ENCODE measurements at places on chromosomes 13 and 19. TPM values are rescaled to one million over a fixed set of nuclear protein-coding genes. Genes with fewer than 3 reads are reported as not detected.

The DEDD2 gene
- 41.3 TPM for total RNA-seq

DNA sequence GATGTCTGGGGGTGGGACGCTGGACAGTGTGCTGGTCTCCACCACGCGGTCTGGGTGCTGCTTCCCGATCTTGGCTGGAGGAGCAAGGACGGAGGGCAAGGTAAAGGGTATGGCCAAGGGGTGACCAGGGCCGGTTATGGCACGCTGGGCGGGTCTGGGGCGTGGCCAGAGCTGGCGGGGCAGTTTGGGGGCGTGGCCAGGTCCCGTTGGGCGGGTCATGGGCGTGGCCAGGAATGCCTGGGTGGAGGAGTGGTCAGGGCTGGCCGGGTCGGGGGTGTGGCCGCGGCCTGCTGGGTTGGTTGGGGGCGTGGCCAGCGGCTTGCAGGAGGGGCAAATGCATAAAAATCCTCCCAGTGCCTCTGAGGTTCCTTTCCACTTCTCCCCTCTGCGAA lies 19.2 kb downstream of the GPX4 start:
- DNase-seq, result no peak
- H3K27ac ChIP-seq, result no peak overlapping the region
- peaks cover 13% of the 10 kb centered on the region for H3K36me3 ChIP-seq

- H3K27me3 ChIP-seq, result no peaks in the 10 kb centered on the region
- no peak for DNase-seq
These were observed 40.1 kb downstream of the RBM26 start for GRCh38 chr13:79365981-79366380.

DNA sequence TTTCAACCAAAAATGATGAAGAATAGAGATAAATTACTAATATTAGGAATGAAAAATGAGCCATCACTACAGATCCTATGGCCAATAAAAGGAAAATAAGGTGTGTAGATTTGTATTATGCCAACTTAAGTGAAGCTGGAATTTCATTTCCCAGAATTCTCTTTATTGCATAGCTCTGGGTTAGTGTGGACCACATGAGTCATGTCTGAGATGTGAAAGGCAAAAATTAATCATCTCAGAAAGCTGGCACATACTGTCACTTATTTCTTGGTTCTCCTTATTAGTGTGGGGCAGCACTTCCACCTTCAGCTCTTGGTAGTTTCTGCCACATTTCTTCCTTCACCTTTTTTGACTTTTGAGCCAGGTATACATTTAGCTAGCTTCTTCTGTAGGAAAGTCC lies 82.6 kb downstream of the KATNAL1 start:
- H3K4me3 ChIP-seq, result no peak overlapping the region
- no peaks in the 10 kb centered on the region for H3K4me1 ChIP-seq
- H3K27me3 ChIP-seq, result no peaks in the 10 kb centered on the region
- no peak overlapping the region for H3K27ac ChIP-seq

The HRC gene
- total RNA-seq, result not detected

GRCh38 chr13:30020726-30021312 lies 170.4 kb upstream of the UBL3 start:
- H3K4me1 ChIP-seq, result no peaks in the 10 kb centered on the region
- peaks cover 2% of the 10 kb centered on the region for H3K27me3 ChIP-seq
- H3K36me3 ChIP-seq, result no peaks in the 10 kb centered on the region
- no peak overlapping the region for H3K4me3 ChIP-seq
- H3K27ac ChIP-seq, result no peak overlapping the region

The INAFM1 gene
- 14.2 TPM for total RNA-seq

The KIR3DL2 gene
- total RNA-seq, result 0.23 TPM

The LIN37 gene
- 18.3 TPM for total RNA-seq

- peaks cover 15% of the 10 kb centered on the region for H3K36me3 ChIP-seq
- peaks cover 31% of the 10 kb centered on the region for H3K4me1 ChIP-seq
- H3K4me3 ChIP-seq, result peak overlapping the region; percentile 98
These were observed 1.1 kb downstream of the CLN5 start for GRCh38 chr13:76993021-76993420.

DNA sequence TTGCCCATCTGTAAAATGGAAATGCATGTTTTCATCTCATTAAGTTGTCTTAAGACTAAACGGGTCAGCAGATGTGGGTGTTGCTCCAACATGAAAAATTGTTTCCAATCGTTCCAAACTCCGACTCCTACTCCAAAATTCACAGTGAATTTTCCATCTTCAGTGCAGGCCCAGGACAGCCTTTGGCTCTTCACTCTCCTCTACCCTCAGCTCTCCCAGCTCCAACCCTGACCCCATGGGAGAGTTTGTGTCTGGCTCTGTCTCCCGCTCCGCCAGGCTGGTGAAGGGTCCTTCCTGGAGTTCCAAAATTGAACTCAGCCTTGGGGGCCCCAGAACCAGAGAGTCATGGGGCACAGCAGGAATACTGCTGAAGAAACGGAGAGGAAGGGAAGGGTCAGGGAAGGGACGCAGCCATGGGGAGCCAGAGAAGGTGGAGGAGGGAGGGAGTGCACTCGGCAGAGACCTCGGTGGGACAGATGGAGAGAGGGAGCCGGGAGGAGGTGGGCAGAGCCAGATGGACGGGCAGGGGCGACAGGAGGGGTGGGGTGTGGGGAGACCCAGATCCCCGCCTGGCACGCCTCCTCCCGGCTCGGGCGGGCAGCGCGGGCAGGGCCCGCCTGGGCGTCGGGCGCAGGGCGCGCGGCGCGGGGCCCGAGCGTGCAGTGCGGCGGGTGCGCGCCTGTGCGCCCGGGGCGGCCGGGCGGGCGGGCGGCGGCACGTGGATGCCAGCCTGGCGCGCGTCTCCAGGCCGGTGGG lies 45.6 kb downstream of the CELF5 start:
- H3K4me1 ChIP-seq, result peaks cover 8% of the 10 kb centered on the region
- H3K4me3 ChIP-seq, result no peak overlapping the region
- no peak for DNase-seq
- H3K27ac ChIP-seq, result no peak overlapping the region
- H3K27me3 ChIP-seq, result peaks cover 37% of the 10 kb centered on the region

- H3K27ac ChIP-seq, result no peak overlapping the region
- no peak for DNase-seq
- peaks cover 34% of the 10 kb centered on the region for H3K4me1 ChIP-seq
- peaks cover 42% of the 10 kb centered on the region for H3K27me3 ChIP-seq
These were observed 47.4 kb upstream of the RCBTB2 start for GRCh38 chr13:48580185-48580803.

GRCh38 chr19:17229890-17230289 lies 3.9 kb downstream of the OCEL1 start:
- H3K27ac ChIP-seq, result no peak overlapping the region
- H3K4me3 ChIP-seq, result no peak overlapping the region
- peaks cover 11% of the 10 kb centered on the region for H3K4me1 ChIP-seq

The CPAMD8 gene
- total RNA-seq, result 0.68 TPM

The SHISA7 gene
- not detected for total RNA-seq

GRCh38 chr13:46121033-46121432 lies 16.2 kb upstream of the CPB2 start:
- H3K4me1 ChIP-seq, result peaks cover 18% of the 10 kb centered on the region
- no peak overlapping the region for H3K4me3 ChIP-seq
- peaks cover 4% of the 10 kb centered on the region for H3K27me3 ChIP-seq
- DNase-seq, result no peak
- H3K27ac ChIP-seq, result no peak overlapping the region
- peaks cover 8% of the 10 kb centered on the region for H3K36me3 ChIP-seq

GRCh38 chr19:31339411-31339810 lies 9.8 kb downstream of the TSHZ3 start:
- H3K4me1 ChIP-seq, result peaks cover 18% of the 10 kb centered on the region
- H3K36me3 ChIP-seq, result no peaks in the 10 kb centered on the region
- peak overlapping the region; percentile 20 for H3K4me3 ChIP-seq
- peaks cover 68% of the 10 kb centered on the region for H3K27me3 ChIP-seq
- H3K27ac ChIP-seq, result no peak overlapping the region
- DNase-seq, result no peak

DNA sequence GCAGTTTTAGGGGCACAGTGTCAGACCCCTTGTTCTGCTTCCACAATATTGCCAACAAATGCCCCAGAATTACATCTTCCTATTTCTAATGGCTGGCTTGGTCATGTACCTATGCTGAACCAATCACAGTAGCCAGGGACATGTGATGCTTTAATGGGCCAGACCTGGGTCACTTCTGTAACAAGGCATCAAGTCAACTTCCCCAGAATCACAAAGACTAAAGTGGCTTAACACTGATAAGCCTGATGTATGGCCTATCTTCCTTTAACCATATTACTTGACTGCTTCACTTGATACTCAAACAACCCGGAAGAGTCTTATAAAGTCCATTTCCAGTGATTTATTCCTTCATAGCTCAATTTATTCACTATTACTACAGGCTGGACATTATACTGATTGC lies 19.6 kb downstream of the LNX2 start:
- H3K27me3 ChIP-seq, result no peaks in the 10 kb centered on the region
- H3K27ac ChIP-seq, result no peak overlapping the region
- no peak overlapping the region for H3K4me3 ChIP-seq
- no peak for DNase-seq
- peaks cover 6% of the 10 kb centered on the region for H3K36me3 ChIP-seq

All from activated naive CD8-positive, alpha-beta T cell treated with anti-CD3 and anti-CD28 coated beads, Interleukin-2, amount 10 ng/mL, durations not matched to agents 7 days and 5 days (primary cell).